NCI-H1417 treated with DMSO at 0.1 percent for 48 hours (cell line): ENCODE measurements at places on chromosomes 13 and 19.

- no peak for DNase-seq
Measured at GRCh38 chr19:32563761-32564160, 17.2 kb upstream of the PDCD5 start.

GRCh38 chr19:55353803-55354697, 469 bp downstream of the COX6B2 start:
- no peak for DNase-seq

- DNase-seq: no peak
Measured at GRCh38 chr13:62418872-62419271, 1003.2 kb upstream of the PCDH20 start.

GRCh38 chr13:79803989-79804388, 323.0 kb downstream of the NDFIP2 start:
- no peak for DNase-seq

- no peak for DNase-seq
Measured at GRCh38 chr13:21913010-21913409, 242.1 kb downstream of the FGF9 start.

GRCh38 chr19:32909257-32909656, 39.7 kb upstream of the SLC7A9 start:
- no peak for DNase-seq

GRCh38 chr13:23902975-23903905, 5.9 kb upstream of the C1QTNF9B start:
- DNase-seq: no peak

DNA sequence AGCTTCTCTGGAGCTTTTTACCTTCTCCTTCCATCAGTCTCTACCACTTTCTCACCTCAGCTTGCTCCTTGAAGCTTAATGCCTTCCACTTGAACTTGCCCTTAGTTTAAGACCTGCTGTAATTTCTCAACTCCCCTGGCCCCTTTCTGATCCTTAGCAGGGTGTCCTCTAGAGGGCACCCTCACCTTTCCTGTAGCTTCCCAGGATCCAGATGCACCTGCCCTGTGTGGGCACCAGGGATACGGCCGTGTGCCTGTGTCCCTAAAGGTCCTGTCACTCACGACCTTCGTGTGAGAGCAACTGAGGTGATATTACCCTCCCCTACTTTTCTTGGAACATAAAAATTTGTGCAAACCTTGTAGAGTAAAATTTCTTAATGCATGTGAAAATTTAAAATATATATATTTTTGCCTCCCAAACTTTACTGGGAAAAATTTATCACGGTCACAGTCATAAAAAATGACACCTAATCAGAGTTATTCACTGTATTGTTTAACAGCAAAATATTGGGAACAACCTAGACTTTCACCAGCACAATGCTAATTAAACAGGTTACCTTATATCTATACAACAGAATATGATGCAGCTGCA, 46.4 kb downstream of the PSG3 start:
- DNase-seq: no peak

GRCh38 chr13:109370496-109370895, 415.9 kb downstream of the IRS2 start:
- DNase-seq: no peak

GRCh38 chr19:15456441-15456840, 6.7 kb upstream of the WIZ start:
- no peak for DNase-seq

DNA sequence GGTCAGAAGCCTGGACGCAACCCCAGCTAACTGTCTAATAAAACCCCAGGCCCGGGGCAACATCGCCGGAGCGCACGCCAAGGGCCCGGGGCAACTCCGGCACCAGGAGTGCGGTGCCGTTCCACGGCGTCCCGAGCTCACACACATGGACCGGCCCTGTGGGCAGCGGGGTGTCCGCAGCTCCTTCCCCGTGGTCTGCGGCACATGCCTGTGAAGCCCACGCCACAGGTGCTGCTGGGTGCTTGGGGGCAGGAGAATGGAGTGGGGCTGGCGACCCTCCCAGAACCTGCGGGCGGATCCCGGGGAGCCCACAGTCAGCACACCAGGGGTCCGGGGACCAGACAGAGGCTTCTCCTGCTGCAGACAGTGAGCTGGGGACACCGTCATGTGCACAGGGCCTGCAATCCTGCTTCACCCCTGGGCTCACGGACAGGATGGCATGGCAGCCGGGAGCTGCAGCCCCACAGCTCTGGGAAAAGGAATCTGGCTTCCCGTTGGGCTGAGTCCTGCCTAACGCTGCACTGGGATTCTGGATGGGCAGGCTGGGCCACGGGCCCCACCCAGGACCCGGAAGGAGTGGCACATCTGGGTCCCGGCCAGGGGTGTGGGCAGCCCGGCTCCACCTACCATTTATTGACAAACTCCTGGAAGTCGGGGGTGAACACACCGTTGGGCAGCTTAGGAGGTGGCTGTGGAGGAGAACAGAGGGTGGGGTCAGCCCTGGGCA, 28.2 kb upstream of the ZBTB7A start:
- DNase-seq: no peak

GRCh38 chr13:109704771-109705635, 81.4 kb downstream of the IRS2 start:
- peak; percentile 21 for DNase-seq

DNA sequence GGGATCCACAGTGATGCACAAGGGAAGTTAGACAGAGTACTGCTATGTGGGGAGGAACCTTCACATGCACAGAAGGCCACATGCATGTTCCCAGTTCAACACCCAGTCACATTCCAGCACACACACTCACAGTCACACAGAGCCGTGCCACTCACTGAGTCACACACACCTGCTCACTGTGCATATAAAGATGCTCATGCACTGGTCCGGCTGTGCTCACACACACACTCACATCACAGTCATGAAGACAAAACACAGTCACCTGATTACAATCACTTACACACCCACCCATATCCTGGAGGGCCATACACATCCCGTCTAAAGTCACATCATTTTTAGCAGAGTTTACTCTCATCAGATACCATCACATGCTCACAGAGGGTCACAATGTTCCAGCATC, 478 bp downstream of the CLC start:
- no peak for DNase-seq

GRCh38 chr19:801030-801860, 4.0 kb downstream of the PTBP1 start:
- DNase-seq: no peak

- no peak for DNase-seq
Measured at GRCh38 chr13:80117515-80117914, 223.4 kb downstream of the SPRY2 start.

DNA sequence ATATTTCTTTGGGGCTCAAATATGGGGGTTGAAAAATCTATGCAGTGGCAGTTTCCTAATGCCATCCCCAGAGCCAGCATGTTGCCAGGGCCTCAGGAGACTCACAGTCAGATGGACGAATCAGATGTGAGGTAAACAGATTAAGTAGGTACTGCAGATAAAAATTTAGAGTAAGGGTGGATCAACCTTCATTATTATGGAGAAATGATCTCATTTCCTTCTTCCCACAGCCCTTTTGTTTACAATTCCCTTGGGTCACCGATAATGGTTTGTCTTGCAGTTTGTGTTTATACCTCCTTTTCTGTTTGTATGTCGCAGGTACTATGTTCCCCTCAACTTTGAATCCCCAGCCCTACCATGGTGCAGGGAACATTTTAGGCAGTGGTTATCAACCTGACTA, 20.0 kb downstream of the DIAPH3 start:
- DNase-seq: no peak

DNA sequence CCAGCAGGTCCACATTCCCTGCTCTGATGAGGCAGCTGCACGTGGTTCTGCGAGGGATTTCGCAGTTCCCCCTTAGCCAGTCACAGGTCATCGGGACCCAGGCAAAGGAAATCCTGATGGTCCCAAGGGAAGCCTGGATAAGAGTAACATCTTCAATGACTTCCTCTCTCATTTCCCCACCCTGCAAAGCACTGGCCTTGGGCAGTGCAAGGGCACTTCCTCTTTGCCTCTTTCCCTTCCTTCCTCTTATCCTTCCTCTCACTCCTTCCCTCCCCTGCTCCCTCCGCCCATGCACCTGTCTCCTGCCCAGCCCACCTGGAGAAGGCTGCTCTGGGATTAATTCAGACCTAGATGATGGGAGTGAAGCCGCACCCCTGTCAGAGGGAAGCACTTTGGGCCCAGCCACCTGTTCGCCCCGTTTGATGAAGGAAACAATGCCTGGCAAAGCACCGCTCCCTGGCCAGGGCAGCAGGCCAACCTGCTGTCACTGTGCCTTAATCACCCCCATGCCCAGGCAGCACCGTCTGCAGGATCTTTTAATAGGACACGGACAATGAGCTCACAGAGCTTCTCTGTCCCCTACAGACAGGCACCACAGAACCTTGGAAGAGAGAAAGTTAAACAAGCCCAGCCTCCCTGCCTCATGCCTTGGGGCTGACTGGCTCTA, 113.5 kb upstream of the PABPC3 start:
- DNase-seq: no peak

DNA sequence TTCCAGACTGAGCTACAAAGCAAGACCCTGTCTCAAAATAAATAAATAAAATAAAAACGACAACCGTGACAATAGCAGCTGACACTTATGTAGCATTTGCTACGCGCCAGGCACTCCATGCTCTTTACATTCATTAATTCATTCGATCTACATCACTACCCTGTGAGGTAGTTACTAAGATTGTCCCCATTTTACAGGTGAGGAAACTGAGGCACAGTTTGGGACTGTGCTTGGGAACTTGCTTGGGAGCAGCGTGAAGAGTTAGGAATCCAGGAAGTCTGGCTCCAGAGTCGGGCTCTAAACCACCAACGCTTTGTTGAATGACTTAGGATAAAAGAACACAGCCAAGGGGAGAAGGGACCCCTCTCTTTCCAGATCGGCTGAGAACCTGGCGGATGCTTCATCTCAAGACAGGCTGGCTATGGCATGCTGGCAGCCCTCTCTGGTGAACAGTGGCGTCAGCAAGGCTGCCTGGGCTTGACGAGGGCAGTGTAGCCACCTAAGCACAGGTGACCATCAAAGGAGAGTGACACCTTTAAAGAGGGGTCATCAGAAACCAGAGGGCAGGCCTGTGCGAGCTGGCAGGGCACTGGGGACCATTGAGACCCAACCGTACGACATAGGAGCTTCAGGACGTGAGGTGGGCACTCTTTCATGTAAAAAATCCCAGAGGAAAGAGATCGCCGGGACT, 591 bp downstream of the DOHH start:
- DNase-seq: no peak

- DNase-seq: no peak
Measured at GRCh38 chr19:3684054-3684816, 16.0 kb downstream of the PIP5K1C start.

GRCh38 chr13:47858042-47859025, 142.7 kb downstream of the SUCLA2 start:
- DNase-seq: no peak

- peak; percentile 26 for DNase-seq
Measured at GRCh38 chr13:104773775-104774174, 1707.6 kb upstream of the SLC10A2 start.

DNA sequence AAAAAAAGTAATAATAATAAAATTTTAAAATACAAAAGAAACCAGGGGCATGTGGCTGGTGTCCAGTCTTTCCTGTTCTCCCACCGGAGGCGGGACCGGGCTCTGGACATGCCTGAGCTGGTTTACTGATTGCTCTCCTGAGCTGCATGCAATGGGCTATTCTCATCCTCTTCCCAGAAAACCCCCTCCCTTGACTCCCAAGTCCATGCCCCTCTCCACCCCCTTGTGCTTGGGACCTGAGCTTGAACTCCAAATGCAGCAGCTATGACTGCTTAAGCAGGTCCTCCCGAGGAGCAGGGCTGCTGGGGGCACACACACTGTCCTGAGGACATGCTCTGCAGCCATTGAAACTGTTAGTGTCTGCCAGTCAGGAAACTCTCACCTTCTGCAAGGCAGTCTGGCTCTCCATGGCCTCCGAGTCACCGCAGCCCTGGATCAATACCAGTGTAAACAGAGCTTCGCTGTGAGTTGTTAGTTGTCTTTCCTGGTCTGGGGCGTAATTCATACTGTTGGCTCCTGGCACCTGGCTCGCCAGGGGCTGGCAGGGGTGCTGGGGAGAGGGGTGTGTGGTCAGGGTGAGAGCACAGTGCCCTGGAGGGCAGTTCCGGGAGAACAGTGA, 41.6 kb upstream of the CHST8 start:
- peak; percentile 66 for DNase-seq

GRCh38 chr19:51253088-51253806, 2.4 kb downstream of the SIGLECL1 start:
- no peak for DNase-seq

DNA sequence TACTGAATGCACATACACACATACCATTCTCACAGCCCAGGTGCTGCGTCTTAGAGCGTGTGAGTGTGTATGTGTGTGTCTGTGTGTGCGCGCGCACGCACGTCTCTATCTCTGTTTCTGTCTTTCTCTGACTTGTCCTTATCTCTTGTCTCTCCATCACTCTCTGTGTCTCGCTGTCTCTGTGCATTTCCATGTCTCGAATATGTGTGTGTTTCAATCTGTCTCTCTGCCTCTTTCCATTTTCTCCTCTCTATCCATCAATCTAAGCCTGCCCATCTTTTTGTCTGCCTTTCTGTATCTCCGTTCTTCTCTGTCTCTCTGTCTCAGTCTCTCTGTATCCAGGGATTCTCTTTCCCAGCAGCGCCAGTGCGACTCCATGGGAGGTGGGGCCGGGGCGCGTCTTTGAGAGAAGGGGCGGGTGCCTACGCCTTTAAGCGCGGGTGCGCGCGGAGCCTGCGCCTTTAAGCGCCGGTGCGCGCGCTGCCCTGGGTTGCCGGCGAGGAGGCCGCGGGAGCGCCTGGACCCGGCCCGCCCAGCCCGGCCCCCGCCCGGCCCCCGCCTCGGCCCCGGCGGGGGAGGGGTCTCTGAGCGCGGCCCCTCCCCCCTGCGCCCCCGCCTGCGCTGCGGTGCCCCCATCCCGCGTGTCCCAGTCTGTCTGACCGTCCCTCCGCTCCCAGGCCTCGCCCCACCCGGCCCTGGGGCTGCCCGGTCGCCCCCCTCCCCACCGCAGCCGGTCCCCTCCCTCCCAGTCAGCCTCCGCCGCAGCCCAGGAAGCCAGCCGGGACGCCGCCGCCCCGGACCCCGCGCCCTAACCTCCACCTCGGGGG, at the start of gene LRFN3:
LRFN3 (plus strand) TSS at position 464 of the 827 bp plus-strand sequence. CDS start 3,052 bp downstream, outside the sequence.
- no peak for DNase-seq

GRCh38 chr13:52779103-52779502, 39.5 kb upstream of the CNMD start:
- no peak for DNase-seq

DNA sequence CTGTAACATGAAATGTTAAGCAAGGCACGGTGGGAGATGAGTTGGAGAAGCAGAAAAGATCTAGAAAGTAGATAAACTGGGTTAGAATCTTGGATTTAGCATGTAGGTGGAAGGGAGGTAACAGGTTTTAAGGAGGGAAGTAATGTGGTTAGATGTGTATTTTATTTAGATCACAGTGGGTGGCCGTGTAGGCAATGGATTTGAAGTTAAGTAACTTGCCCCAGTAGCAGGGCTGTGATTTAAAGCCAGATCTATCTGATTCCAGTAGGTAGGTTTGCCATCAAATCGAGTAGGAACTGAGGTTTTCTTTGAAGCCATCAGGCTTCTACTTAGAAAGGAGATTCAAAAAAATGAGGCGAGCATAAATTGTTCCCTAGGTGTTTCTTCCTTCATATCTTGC, 50.6 kb upstream of the IL17D start:
- no peak for DNase-seq

- DNase-seq: no peak
Measured at GRCh38 chr13:51675385-51675784, 91.1 kb downstream of the WDFY2 start.

- DNase-seq: no peak
Measured at GRCh38 chr13:81171065-81171647, 830.2 kb upstream of the SPRY2 start.

- no peak for DNase-seq
Measured at GRCh38 chr13:44801990-44802389, 187.3 kb downstream of the NUFIP1 start.
